ENCODE measurements at places on chromosomes 1 and 21.

- no peak for DNase-seq
These were observed 13.2 kb downstream of the KLHDC8A start for GRCh38 chr1:205343431-205344065.

- DNase-seq, result no peak
These were observed 45.7 kb downstream of the RAP1GAP start for GRCh38 chr1:21623410-21623961.

DNA sequence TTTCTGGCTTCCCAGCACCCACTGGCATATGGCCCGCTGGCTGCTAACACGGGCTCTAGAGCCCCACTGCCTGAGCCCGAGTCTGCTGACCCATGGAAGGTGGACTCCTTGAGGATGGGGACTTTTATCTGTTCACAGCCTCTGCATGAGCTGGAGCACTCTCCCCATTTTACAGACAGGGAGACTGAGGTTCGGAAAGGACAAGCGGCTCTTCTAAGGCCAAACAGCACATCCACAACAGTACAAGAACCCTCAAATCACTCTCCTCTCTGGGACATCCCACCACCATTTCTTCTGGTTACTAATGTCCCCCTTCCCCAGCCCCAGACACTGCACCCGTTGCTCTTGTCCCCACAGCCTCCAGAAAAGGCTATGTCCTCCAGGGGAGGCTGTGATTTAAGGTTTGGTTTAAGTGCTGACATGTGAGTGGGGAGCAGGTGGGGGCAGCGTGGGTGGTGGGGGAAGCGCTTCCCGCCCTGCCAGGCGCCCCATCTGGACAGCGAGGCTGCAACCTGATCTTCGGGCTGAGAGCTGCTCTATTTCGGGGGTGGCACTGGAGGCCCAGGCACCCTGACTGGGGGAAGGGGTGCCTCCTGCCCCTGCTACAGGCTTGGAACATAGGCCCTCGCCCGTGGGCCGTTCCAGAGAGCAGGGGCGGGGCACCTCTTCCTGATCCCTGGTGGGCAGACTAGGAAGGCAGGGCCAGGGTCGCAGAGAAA, 104.8 kb upstream of the WNT4 start:
- DNase-seq, result no peak

GRCh38 chr1:40903106-40903505, 40.9 kb upstream of the CITED4 start:
- no peak for DNase-seq

- no peak for DNase-seq
These were observed 73.3 kb upstream of the RALGPS2 start for GRCh38 chr1:178651742-178652141.

GRCh38 chr1:223179786-223180185, 36.7 kb upstream of the TLR5 start:
- no peak for DNase-seq

DNA sequence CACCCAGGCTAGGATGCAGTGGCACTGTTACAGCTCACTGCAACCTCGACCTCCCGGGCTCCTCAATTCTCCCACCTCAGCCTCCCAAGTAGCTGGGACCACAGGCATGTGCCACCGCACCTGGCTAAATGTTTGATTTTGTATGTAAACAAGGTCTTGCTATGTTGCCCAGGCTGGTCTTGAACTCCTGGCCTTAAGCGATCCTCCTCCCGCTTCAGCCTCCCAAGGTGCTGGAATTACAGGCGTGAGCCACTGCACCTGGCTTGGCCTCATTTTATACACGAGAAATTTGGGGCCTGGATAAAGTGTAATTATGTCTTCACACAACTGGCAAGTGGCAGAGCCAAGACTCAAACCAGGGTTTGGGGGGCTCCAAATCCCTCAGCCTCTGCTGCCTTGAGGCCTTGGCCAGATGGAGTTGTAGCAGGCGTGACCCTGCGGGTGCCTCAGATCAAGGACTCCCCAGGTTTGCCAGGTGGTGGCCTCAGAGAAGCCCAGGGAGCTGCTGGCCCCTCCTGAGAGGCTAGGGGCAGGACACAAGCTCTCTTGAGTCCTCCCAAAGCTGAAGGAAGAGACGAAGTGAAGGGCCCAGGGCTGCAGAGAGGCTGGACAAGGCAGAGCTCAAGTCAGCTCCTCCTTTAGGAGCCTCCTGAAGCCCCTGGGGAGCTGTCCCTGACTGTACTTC, 61.7 kb downstream of the MDM4 start:
- DNase-seq, result no peak

- DNase-seq, result no peak
These were observed 10.3 kb upstream of the KCNE1 start for GRCh38 chr21:34522284-34522683.

DNA sequence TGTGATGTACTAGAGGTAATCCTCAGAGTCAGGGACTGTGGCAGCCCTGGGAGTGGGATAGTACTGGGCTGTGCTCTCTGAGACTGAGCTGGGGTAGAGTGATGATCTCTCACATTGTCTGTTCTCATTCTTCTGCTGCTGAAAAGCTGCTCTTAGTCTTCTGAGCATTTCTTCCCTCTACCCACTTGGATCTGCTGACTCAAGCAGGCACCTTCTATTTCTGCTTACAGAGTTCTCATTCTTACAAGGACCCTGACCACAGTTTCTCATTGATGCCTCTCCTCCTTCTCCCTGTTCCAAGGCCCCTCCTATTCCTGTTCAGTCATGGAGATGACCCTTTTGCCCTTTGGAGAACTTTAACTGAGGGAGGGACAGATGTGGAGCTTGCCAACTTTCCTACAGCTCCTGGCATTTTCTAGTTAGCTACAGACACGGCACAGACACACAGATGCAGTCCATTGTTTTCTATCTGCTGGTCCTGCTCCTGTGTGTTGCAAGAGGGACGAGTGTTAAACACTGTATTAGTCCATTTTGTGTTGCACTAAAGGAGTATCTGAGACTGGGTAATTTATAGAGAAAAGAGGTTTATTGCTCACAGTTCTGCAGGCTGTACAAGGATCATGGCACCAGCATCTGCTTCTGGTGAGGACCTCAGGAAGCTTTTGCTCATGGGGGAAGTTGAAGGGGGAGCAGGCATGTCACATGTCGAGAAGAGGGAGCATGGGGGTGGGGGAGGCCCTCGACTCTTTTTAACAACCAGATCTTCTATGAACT, 12.3 kb downstream of the MAPKAPK2 start:
- DNase-seq, result no peak

DNA sequence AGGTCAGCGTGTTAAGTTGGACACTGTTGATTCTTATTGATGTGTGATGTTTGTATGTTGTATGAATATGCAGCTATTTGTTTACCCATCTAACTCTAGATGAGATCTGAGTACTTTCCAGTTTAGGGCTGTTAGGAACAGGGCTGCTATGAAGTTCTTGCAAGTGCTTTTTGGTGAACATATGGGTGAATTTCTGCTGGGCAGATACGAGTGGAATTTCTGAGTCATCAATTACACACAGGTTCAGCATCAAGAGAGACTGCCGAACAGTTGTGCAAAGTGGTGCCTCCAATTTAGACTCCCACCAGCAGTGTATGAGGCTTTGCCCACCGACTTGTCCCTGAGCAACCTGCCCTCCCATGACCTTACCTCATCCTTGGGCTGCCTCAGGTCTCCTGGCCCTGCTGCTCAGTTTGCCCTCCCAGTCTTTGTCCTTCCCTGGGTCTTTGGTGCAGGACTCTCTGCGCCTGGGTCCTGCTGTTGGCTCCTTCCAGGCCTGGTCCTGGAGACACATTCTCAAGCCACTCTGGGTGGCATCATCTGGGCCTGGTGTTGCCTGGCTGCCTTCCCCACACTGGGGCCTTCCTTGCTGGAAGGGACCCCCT, 343.6 kb downstream of the PTPRU start:
- DNase-seq, result no peak

DNA sequence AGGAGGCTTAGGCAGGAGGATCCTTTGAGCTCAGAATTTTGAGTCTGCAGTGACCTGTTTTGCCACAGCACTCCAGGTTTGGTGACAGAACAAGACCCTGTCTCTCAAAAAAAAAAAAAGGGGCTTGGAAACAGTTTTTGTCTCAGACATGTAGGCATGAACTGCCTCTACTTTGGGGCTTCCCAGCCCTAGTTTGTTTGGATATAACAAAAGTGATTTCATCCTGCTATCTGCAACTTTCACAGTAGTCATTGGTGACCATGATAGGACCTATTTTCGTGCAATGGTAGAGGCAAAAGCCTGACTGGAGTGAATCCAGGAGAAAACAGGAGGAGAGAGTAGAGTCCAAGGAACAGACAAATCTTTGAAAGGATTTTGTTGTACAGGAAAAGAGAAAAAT, 20.3 kb upstream of the EVI5 start:
- no peak for DNase-seq

DNA sequence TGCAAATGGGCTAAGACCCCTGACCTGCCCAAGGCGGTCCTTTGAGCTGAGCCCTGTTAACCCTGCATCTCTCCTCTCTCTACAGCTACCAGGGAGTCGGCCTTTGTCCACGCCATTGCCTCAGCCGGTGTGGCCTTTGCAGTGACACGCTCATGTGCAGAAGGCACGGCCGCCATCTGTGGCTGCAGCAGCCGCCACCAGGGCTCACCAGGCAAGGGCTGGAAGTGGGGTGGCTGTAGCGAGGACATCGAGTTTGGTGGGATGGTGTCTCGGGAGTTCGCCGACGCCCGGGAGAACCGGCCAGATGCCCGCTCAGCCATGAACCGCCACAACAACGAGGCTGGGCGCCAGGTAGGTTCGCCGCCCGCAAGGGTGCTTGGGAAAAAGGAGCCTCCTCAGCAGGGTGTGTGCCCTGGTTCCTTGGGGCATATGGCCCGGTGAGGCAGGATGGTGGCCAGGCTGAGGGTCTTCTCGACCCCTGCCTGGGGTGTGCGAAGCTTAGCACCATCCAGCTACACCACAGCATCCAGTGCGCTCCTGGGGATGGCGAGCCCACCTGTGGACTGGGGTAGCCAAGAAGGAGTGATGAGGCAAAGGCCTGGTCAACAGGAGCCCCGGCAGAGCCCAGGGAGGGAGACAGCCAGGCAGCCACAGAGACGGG, 31.8 kb upstream of the ARF1 start:
- DNase-seq, result no peak

Data from osteocyte (in vitro differentiated cells).